ENCODE measurements at places on chromosomes 1 and 21. TPM values are rescaled to one million over a fixed set of nuclear protein-coding genes. Genes with fewer than 3 reads are reported as not detected.

GRCh38 chr21:34987501-34988072 lies 61.5 kb downstream of the RUNX1 start:
- no peak overlapping the region for H3K4me3 ChIP-seq
- no peaks in the 10 kb centered on the region for H3K27me3 ChIP-seq
- 0 out of 2 replicates have a peak, but pooled peaks cover 3% of the 10 kb centered on the region for H3K36me3 ChIP-seq
- H3K4me1 ChIP-seq, result peaks cover 63% of the 10 kb centered on the region

- H3K27me3 ChIP-seq, result no peaks in the 10 kb centered on the region
- DNase-seq, result no peak
- H3K4me3 ChIP-seq, result no peak overlapping the region
- H3K36me3 ChIP-seq, result peaks cover 58% of the 10 kb centered on the region
- no peak overlapping the region for H3K27ac ChIP-seq
- H3K4me1 ChIP-seq, result peaks cover 10% of the 10 kb centered on the region
These were observed 8.8 kb downstream of the SNRPE start for GRCh38 chr1:203870245-203870644.

DNA sequence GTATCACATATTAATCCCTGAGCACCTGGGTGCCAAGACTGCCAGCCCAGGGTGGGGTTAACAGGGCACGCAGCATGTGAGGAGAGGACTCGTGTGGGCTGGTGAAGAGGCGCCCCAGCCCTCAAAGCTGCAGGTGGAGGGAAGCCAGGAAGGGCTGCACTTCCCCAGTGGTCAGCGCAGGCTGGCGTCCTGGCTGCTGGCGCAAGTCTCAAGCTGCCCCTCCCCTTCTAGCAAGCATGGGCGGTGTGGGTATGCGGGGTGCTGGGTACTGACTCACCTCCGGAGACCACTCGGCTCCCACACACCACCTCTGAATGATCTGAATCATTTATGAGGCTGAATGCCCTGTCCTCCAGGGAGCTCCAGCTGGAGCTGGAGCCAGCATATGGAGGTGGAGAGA lies 44.0 kb downstream of the EIF2D start:
- no peak overlapping the region for H3K27ac ChIP-seq
- no peaks in the 10 kb centered on the region for H3K4me1 ChIP-seq
- no peaks in the 10 kb centered on the region for H3K36me3 ChIP-seq
- H3K4me3 ChIP-seq, result no peak overlapping the region

- DNase-seq, result no peak
- no peak overlapping the region for H3K4me3 ChIP-seq
- H3K4me1 ChIP-seq, result no peaks in the 10 kb centered on the region
These were observed 38.7 kb downstream of the TRIM67 start for GRCh38 chr1:231200388-231201031.

GRCh38 chr1:56034222-56034621 lies 545.1 kb downstream of the PLPP3 start:
- no peak overlapping the region for H3K4me3 ChIP-seq
- no peaks in the 10 kb centered on the region for H3K36me3 ChIP-seq
- no peak overlapping the region for H3K27ac ChIP-seq
- no peaks in the 10 kb centered on the region for H3K27me3 ChIP-seq
- no peaks in the 10 kb centered on the region for H3K4me1 ChIP-seq

DNA sequence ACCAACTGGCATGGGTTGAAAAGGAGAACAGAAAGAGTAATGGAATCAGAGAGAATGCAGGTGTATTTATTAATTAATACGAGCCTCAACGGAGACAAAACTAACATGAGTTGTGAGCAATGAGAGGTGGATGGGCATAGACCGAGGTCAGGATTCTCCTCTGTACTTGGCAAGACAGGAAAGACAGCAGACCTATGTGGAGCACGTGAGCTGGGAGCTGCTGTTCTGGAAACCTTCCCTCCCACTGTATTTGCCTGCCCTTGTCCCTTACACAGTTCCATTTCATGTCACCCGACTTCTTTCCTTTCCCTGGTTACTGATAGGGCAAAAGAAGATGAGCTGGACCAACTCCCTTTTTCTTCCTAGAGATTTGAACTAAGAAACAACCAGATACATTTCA lies 110.9 kb downstream of the MRPS6 start:
- H3K27me3 ChIP-seq, result no peaks in the 10 kb centered on the region
- no peak overlapping the region for H3K4me3 ChIP-seq
- no peak for DNase-seq
- no peaks in the 10 kb centered on the region for H3K36me3 ChIP-seq
- peaks cover 9% of the 10 kb centered on the region for H3K4me1 ChIP-seq
- H3K27ac ChIP-seq, result no peak overlapping the region

EPB41 gene
- 2.1 TPM for total RNA-seq

RAB3B gene
- total RNA-seq, result 20.6 TPM

B3GALT5 gene
- 0.76 TPM for total RNA-seq

Measured in SJSA1 (cell line).